ENCODE measurements at places on chromosomes 2 and 18.

GRCh38 chr2:169507698-169508097 lies 1.8 kb upstream of the KLHL41 start:
- no peak for DNase-seq

DNA sequence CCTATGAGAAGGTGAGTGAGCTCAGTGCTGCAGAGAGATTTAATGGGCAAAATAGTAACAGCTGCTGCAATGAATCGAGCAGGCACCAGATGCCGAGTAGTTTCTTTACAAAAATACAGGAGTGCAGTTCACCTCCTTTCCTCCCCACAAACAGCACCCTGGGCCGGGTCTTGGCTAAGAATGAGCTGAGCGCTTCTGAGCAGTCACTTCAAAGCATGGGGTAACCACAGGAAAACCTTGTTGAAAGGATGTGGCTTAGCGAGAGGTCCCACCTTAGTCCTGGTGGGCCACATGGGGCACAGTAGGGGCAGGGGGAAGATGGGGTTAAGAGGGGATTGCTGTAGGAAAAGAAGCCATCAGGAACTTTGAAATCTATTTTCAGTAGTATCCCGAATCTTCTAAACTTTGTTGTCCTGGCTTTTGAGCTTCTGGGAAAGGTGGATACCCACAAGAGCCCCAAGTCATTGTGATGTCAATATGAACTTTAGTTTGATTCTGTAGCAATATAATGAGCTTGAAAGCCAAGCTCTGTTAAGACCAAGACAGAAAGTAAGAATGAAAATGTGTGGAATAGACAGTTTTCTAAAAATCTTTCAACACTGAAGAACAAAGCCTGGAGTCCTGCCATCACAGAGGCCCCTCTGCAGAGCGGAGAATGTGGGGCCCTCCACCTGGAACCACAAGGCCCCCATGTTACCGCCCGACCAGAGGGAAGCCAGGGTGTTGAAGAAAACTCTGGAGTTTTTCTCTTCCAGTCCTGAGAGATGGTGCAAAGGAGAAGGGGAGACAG lies 101.0 kb upstream of the ZNF236 start:
- DNase-seq, result peak; percentile 22

DNA sequence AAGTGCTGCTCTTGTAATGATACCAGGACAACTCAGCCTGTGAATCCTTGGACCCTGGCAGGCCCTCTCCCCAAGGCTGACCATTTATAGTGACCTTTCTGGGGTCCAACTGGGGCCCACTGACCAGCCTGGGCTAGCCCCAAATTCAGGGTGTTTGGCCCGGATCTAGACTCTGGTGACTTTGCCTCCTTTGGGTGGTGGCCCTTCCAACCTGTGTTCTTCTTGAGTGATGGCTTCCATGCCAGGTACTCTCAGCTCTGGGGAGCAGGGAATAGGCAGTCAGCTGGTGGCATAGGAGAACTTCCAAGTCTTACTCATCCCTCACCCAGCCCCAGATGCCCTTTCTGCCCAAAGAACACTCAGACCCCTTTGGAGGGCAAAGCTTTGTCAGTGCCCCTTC lies 10.3 kb downstream of the MYO7B start:
- no peak for DNase-seq

GRCh38 chr2:5561006-5561405 lies 131.2 kb upstream of the SOX11 start:
- no peak for DNase-seq

GRCh38 chr2:16446706-16447105 lies 218.9 kb downstream of the CYRIA start:
- no peak for DNase-seq

- DNase-seq, result no peak
Measured at GRCh38 chr2:208489687-208490086, 83.1 kb downstream of the PTH2R start.

GRCh38 chr18:12744103-12744502 lies 41.3 kb downstream of the PSMG2 start:
- DNase-seq, result no peak

DNA sequence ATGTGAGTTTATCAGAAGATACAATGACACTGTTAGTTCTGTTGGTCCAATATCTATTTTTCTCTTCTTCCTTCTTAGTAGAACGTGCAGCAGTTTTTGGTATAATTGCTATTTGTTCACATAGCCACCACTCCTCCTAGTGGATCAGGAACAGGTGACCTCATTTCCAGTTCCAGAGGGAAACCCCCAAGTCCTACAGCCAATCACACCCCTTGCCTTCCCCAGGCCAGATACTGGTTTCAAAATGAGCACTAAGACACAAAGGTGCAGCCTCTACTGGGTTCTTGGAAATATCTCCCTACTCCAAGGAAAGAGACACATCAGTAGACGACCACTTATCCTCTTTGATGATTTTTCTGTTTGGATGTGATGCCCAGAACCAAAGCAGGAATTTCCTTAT lies 103.2 kb downstream of the TCF4 start:
- no peak for DNase-seq

- no peak for DNase-seq
Measured at GRCh38 chr2:158138255-158138654, 36.6 kb downstream of the UPP2 start.

- DNase-seq, result no peak
Measured at GRCh38 chr2:48984922-48985321, 169.4 kb downstream of the FSHR start.

DNA sequence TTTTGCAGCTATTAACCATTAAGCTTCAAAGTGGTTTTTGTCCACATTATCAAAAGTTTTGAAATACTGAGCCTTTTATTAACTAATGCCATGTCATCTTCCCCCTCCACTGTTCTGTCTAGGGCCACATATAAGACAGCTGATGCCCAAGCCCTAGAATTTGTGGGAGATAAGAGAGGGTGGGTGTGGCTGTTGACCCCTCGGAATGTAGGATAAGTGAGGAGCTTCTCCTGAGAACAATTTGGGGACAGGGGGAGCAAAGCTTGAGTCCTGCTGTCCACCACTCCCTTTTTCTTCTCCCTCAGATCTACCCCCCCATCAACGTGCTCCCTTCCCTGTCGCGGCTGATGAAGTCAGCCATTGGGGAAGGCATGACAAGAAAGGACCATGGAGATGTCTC lies 14.3 kb upstream of the ANKRD53 start:
- DNase-seq, result no peak

- no peak for DNase-seq
Measured at GRCh38 chr2:11875481-11875880, 129.0 kb downstream of the LPIN1 start.

- DNase-seq, result no peak
Measured at GRCh38 chr2:241399941-241400922, 44.1 kb downstream of the FARP2 start.

DNA sequence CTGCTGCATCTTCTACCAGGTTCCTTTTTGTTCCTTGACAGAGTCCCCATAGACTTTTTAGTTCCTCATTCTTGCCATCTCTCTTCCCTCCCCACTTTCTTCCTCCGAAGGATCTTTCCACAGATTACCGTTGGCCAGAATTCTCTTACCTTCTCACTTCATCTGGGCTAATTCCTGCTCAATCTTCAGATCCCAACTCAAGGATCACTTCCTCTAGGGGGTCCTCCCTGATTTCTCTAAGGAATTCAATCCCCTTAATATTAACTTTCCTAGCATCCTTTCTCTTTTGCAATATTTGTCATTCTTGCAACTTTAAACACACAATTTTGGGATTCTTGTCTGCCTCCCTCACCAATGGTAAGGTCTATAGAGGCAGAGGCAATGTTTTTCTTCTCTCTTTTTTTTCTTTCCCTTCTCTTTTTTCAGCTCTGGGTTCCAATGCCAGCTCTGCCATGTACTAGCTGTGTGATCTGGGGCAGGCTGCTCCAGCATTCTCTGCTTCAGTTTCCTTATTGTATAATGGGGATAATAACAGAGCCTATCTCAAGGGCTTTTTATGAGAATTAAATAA lies 5.4 kb upstream of the KCNE4 start:
- no peak for DNase-seq

DNA sequence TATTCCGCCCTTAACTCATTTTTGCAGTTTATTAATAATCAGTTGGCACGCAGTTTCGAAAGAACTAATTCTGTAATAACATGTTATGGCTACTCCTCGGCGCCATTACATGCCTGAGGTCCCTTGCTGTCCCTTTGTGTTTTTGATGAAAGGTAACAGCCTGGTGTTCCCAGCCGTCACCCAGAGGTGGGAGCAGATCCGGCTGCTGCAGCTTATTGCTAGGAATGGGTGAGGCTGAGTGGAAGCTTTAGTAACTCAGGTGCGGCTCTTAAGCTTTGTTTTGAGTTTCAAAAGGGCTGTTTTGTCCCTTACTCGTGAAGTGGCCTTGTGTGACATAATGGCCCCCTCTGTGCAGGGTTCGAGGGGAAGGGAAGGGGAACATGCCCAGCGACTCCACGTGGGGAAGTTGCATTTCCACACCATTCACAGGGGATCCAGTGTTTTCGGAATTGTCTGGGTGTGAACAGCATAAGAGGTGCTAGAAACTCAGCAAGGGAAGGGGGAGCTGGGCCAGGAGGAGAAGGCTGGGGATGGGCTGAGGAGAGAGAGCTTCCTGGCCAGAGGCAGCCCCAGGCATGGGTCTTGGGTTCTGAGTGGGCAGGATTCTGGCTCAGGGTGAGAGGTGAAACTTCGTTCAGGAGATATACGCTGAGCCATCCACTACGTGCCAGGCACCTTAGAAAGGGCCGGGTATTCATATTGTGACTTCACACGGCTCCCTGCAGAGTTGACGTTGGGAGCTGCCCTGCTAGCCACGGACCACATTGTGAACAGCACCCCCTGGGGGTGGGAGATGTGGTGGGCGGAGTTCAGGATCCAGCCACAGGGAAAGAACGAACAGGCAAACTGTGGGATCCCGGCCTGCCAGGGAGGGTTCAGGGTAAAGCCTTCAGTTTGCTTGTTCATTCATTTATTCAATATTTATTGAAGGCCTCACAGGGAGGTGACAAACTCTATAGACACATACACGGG lies 84.4 kb downstream of the TGOLN2 start:
- no peak for DNase-seq

DNA sequence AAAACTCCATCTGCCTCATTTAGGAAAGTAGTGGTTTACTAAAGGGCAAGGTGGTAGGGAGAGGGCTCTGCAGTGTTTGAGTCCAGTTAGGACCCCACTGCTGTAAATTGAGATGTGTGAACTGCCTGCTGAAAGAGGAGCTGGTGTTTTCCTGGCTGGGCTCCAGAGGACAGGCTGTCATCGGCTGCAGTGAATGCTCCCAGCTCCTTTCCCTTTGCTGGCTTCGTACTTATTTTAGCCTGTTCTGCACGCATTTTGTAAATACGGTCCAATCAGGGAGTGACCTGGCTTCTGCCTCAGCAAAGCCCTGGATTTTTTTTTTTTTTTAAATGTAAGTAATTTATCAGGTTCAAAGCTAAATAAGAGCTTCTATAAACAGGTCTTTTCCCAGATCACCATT lies 37.5 kb downstream of the SLC4A3 start:
- DNase-seq, result no peak

GRCh38 chr2:229230256-229230655 lies 40.8 kb downstream of the PID1 start:
- DNase-seq, result no peak

DNA sequence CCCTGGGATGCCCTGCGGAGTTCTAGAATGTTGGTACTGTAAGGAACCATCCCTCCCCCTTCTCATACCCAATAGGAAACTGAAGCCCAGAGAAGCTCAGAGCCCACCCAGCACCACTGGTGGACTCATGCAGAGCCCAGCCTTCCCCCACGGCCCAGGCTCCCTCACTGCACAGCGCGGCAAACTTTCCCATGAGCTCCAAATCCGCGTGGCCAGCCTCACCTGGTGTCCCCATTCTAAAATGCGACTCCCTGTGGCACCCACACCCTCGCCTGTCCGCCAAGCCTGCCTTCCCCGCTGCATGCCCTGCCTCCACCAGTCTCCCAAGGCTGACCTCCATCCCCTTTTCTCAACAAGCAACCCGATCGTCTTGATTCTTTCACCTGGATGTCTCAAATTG lies 51.1 kb downstream of the PTGR3 start:
- no peak for DNase-seq

DNA sequence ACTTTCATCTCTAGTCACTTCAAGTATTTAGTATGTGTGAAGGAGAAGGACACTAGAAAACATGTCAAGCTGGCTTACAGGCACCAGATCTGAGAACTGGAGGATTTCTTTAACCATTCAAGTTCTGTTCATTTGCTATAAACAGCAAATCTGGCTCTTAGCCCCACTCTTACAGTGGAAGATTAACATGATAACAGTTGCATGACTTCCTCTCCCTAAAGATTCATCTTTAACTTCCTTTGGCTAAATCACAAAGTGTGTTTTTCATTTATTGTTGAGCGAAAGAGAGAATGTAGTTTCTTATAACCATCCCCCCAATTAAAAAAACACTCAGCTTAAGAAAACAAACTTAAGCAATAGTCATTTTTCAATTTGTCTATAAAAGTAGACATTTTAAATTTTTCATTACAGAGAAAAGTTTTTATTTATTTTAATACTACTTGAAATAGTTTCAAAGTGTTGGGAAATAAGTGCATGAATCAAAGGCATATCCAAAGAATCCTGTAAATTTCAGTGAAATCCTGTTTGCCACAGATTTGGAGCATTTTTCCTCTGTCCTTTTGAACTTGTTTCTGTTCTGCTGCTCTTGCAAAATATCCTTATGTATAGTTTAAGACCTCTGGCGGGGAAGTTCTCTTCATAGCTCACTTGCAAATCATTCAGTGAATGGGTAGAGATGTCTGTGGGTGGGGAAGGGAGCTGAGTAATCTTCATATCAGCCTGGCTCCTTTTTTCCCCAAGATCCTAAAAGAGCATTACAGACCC lies 241.0 kb upstream of the RBBP8 start:
- DNase-seq, result no peak

GRCh38 chr18:56919190-56919589 lies 227.7 kb upstream of the BOD1L2 start:
- DNase-seq, result no peak

DNA sequence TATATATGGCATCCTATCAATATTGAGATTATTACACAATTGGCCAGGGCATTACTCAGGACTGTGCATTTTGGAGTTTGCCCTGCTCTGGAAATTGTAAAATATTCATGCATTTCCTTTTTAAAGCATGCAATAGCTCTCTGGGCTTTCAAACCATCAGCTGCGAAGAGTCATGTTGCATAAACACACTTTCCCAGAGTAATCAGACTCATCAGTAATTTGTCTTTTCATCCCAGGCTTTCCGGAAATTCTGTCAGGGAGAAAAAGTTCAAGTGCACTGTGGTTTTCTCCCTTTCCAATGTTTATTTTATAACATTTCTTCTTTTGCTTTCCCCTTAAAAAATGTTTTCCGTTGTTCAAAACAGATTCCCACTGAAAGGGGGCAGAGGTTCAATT lies 38.9 kb upstream of the FHL2 start:
- no peak for DNase-seq

GRCh38 chr2:219630770-219631405 lies 3.5 kb downstream of the SLC4A3 start:
- no peak for DNase-seq

Measured in T-helper 17 cell (primary cell).